ENCODE measurements at places on chromosomes 3 and 15. TPM values are rescaled to one million over a fixed set of nuclear protein-coding genes. Genes with fewer than 3 reads are reported as not detected.

The KLHL40 gene
- total RNA-seq, result not detected

The ANO10 gene
- total RNA-seq, result 138 TPM

The MORC1 gene
- not detected for total RNA-seq

The FRMD5 gene
- 4.3 TPM for total RNA-seq

The TLR9 gene
- total RNA-seq, result under 0.01 TPM

The LRTM1 gene
- total RNA-seq, result not detected

The FANCD2OS gene
- not detected for total RNA-seq

The CCR3 gene
- 0.26 TPM for total RNA-seq

The GPX1 gene
- total RNA-seq, result 447 TPM

The GHSR gene
- not detected for total RNA-seq

The CHDH gene
- total RNA-seq, result 0.77 TPM

The BNC1 gene
- total RNA-seq, result 7.7 TPM

The CAMK2N2 gene
- not detected for total RNA-seq

The SLC15A2 gene
- 0.26 TPM for total RNA-seq

The RAB6B gene
- 0.51 TPM for total RNA-seq

The SCG5 gene
- 46.2 TPM for total RNA-seq

The GPR62 gene
- under 0.01 TPM for total RNA-seq

The FAM81A gene
- 0.33 TPM for total RNA-seq

The CCDC54 gene
- not detected for total RNA-seq

The P2RY12 gene
- 1.8 TPM for total RNA-seq

The RHOV gene
- total RNA-seq, result not detected

The SLC22A14 gene
- 0.17 TPM for total RNA-seq

The LYZL4 gene
- not detected for total RNA-seq

The KIF23 gene
- total RNA-seq, result 3.1 TPM

The ADGRG7 gene
- not detected for total RNA-seq

The FBXW12 gene
- total RNA-seq, result not detected

The TRIM42 gene
- not detected for total RNA-seq

The CYP11A1 gene
- 0.33 TPM for total RNA-seq

The EPHA3 gene
- 0.99 TPM for total RNA-seq

The ROPN1 gene
- not detected for total RNA-seq

The ATP13A4 gene
- total RNA-seq, result under 0.01 TPM

The PPP1R2 gene
- 134 TPM for total RNA-seq

The LRRN1 gene
- total RNA-seq, result 0.33 TPM

The DAZL gene
- total RNA-seq, result not detected

The CAPN3 gene
- 1.8 TPM for total RNA-seq

The ROPN1B gene
- not detected for total RNA-seq

Data from fibroblast of lung (primary cell).